ENCODE measurements at places on chromosomes 16 and 17. TPM values are rescaled to one million over a fixed set of nuclear protein-coding genes. Genes with fewer than 3 reads are reported as not detected.

DNA sequence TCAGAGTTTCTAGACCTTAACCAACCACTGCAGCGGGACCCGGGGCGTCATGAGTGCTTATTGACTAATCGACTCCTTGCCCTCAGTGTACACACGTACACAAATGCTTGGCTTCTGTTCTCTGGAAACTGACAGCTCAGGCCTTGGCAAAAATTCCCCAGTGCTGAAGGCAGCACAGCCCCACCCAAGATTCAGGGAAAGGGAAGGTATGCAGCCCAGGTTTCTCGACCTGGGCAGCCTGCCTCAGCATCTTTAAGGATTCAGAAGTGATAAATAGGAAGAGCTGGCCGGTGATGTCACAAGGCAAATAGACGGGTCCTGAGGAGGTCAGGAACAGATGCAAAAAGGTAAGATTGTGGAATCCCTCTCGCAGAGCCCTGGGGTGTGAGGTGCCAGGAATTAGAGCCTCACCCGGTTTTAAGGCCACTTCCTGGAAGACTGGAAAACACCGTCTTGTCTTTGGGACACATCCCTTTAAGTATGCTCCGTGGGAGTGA is 9.0 kb upstream of the CDH3 start:
- no peak overlapping the region for H3K4me3 ChIP-seq
- no peak for DNase-seq
- no peaks in the 10 kb centered on the region for H3K36me3 ChIP-seq
- peak overlapping the region; percentile 9 for H3K27ac ChIP-seq
- no peaks in the 10 kb centered on the region for H3K27me3 ChIP-seq

- H3K36me3 ChIP-seq: peaks cover 5% of the 10 kb centered on the region
- DNase-seq: peak; percentile 90
- H3K4me1 ChIP-seq: no peaks in the 10 kb centered on the region
- H3K4me3 ChIP-seq: no peak overlapping the region
- no peaks in the 10 kb centered on the region for H3K27me3 ChIP-seq
- no peak overlapping the region for H3K27ac ChIP-seq
These were observed 13.9 kb downstream of the CLUH start for GRCh38 chr17:2697611-2698162.

GRCh38 chr17:63567229-63567628 is 17.0 kb downstream of the DCAF7 start:
- H3K27ac ChIP-seq: no peak overlapping the region
- no peak for DNase-seq
- H3K4me3 ChIP-seq: no peak overlapping the region
- no peaks in the 10 kb centered on the region for H3K36me3 ChIP-seq
- H3K27me3 ChIP-seq: no peaks in the 10 kb centered on the region
- H3K4me1 ChIP-seq: peaks cover 13% of the 10 kb centered on the region

- peak overlapping the region; percentile 87 for H3K27ac ChIP-seq
- H3K27me3 ChIP-seq: no peaks in the 10 kb centered on the region
- peaks cover 17% of the 10 kb centered on the region for H3K4me1 ChIP-seq
- peak; percentile 94 for DNase-seq
These were observed 14.4 kb downstream of the ASPSCR1 start for GRCh38 chr17:81991684-81992305.

- no peak overlapping the region for H3K4me3 ChIP-seq
- DNase-seq: no peak
- no peaks in the 10 kb centered on the region for H3K27me3 ChIP-seq
- peak overlapping the region; percentile 34 for H3K27ac ChIP-seq
- no peaks in the 10 kb centered on the region for H3K36me3 ChIP-seq
These were observed 62.0 kb downstream of the GAS7 start for GRCh38 chr17:10136258-10136981.

DNA sequence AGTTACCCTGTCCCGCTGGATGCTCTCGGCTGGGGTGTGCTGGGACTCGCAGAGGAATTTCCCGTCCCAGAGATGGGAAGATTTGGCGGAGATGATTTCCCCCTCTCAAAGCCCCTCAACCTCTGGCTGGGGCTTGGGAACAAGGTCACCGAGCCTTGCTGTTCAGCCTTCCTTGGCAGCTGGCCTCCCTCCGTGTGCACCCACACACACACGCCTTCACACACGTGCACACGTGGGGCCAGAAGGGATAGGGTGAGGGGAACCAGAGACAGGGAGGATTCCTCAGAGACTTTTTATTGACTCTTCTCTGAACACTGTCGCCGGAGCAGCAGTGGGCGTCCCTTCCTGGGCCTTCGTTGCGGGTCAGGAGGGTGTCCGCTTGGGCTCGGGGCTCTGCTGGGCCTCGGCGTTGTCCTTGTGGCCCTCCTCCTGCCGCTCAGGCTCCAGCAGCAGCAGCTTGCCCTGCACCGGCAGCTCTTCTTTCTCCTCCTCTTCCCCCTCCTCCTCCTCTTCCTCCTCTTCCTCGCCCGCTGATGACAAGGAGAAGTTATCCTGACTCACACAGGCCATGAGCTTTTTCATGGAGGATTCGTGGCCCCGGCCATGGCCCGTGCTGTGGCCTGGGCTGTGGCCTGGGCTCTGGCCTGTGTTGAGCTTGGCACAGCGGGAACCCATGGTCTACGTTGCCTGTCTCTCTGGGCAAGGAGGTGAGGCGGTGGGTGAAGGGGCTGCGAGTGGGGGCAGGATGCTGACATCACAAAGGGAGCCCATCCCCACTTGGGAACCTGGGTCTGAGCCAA is at the start of gene PRM3:
TSS of gene PRM3 (minus strand) at position 709 of the 800 bp plus-strand sequence. CDS start at position 675, 34 bp downstream.
- no peak for DNase-seq
- H3K27ac ChIP-seq: no peak within 1 kb of the TSS
- H3K27me3 ChIP-seq: no peaks in the 10 kb centered on the region
- no peak within 1 kb of the TSS for H3K4me3 ChIP-seq
- H3K36me3 ChIP-seq: no peaks in the 10 kb centered on the region

GRCh38 chr16:85735946-85736345 is 14.9 kb downstream of the C16orf74 start:
- H3K36me3 ChIP-seq: no peaks in the 10 kb centered on the region
- H3K4me3 ChIP-seq: no peak overlapping the region
- no peaks in the 10 kb centered on the region for H3K4me1 ChIP-seq
- H3K27ac ChIP-seq: no peak overlapping the region
- no peak for DNase-seq
- no peaks in the 10 kb centered on the region for H3K27me3 ChIP-seq

DNA sequence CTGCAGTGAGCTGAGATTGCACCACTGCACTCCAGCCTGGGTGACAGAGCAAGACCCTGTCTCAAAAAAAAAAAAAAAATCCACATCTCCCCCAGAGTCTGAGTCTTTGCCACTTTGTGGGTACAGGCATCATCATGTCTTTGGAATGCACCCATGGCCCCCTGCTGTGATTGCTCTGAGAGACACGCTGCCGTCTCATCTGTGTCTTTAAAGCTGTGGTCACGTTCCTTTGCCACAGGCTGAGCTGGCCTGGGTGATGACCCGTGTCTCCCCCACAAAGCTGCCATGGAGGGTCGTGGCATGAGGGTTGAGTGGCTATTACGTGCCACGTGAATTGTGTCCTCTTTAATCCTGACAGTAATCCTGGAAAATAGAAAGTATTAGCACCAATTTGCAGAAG is 20.2 kb downstream of the CRISPLD2 start:
- H3K27ac ChIP-seq: peak overlapping the region; percentile 83
- H3K4me1 ChIP-seq: peaks cover 86% of the 10 kb centered on the region
- no peaks in the 10 kb centered on the region for H3K27me3 ChIP-seq
- no peaks in the 10 kb centered on the region for H3K36me3 ChIP-seq
- H3K4me3 ChIP-seq: no peak overlapping the region

DNA sequence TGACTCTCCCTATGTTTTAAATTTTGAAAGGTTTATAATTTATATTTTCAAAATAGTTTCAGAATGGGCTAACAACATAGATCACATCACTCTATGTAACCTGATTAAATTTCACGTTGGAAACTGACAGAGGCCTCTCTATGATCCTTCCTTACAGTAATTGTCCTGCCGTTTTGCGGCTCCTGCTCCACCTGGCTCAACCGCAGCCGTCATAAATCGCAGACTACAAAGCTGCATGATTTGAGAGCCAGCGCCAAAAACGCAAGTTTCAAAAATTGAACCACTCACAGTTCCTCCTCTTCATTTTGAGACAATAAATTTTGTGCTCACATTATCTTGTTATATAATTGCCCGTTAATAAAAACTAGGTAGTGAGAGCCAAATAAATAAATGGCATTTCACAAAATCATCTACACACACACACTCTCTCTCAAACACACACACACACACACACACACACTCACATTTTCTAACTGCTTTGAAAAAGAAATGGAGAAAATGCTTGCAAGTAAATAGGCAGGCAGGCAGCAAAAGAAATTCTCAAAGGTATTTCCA is 263.1 kb upstream of the PSMD7 start:
- DNase-seq: no peak
- no peak overlapping the region for H3K4me3 ChIP-seq
- no peak overlapping the region for H3K27ac ChIP-seq
- no peaks in the 10 kb centered on the region for H3K4me1 ChIP-seq

DNA sequence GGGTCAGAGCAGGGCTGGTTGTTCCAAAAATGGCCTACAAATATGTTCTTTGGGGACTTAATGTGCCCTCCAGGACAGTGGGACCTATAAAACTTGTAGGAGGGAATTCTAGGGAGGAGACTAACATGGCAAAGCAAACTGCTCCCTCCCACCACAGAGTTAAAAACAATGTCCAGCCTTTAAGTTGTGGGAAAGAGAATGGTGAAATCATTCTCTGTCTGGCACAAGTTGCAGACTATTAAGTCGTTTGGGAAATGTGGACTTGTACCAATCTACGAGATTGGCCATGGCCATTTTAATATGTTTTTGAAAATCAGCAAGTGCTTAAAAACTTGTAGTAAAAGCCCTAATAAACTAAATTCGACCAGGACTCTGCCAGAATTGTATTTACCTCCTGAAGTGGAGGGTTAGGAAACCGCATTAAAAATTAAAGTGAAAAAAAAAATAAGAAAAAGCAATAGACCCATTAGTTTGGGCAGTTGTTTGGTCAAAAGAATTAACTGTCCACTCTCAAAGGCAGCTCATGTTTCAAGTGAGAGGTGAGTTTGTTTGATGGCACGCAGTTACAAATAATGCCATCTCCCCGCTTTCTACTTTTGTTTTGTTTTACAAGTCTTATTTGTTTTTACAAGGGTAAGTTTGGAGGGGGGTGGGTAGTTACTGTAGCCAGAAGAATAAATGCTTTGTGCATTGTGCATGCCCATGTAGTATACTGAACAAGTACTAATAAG is 32.4 kb downstream of the ANKFN1 start:
- DNase-seq: no peak
- H3K36me3 ChIP-seq: no peaks in the 10 kb centered on the region
- no peak overlapping the region for H3K27ac ChIP-seq
- H3K27me3 ChIP-seq: no peaks in the 10 kb centered on the region
- no peak overlapping the region for H3K4me3 ChIP-seq
- peaks cover 26% of the 10 kb centered on the region for H3K4me1 ChIP-seq

DNA sequence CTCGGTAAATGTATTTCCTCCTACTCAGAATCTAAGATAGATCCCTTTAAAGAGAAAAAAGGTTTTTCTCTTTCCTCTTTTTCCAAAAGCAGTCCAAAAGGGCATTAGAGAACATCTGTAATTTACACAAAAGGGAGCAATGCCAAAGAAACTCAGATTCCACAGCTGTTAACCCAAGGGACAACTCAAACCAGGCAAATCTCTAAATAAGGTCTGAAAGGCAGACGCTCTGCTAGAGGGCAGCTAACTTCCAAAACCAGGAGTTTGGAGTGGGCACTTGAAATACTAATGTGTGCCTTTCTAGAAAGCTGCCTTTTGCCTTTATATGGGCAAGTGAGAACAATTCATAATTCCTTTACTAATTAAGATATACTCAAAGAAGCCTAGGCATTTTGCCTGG is 435.7 kb downstream of the ZFHX3 start:
- H3K4me3 ChIP-seq: peak overlapping the region; percentile 52
- no peak for DNase-seq
- peaks cover 40% of the 10 kb centered on the region for H3K4me1 ChIP-seq
- H3K27me3 ChIP-seq: no peaks in the 10 kb centered on the region

Gene NOMO2
- total RNA-seq: 183 TPM

Gene ARL5C
- total RNA-seq: not detected

Gene HS3ST3A1
- total RNA-seq: 8.8 TPM

Gene KCNAB3
- 1.9 TPM for total RNA-seq

Gene C17orf50
- not detected for total RNA-seq

Gene CHST6
- total RNA-seq: 7.1 TPM

Gene SGCA
- total RNA-seq: 1.3 TPM

Gene C17orf107
- total RNA-seq: 1.5 TPM

Gene CCR7
- not detected for total RNA-seq
